ENCODE measurements at places on chromosomes 13 and 19.

- peak; percentile 31 for DNase-seq
These were observed at the start of gene WDR87 for GRCh38 chr19:37905946-37906868. Gene WDR87 (minus strand): TSS chr19:37906594. CDS start chr19:37898239, 8,355 bp downstream.

GRCh38 chr13:74758188-74758587 lies 624.0 kb upstream of the KLF12 start:
- DNase-seq = no peak

- peak; percentile 67 for DNase-seq
These were observed 90.5 kb downstream of the COL4A2 start for GRCh38 chr13:110397436-110398115.

- DNase-seq = peak; percentile 7
These were observed 17.4 kb upstream of the POMP start for GRCh38 chr13:28641600-28641926.

DNA sequence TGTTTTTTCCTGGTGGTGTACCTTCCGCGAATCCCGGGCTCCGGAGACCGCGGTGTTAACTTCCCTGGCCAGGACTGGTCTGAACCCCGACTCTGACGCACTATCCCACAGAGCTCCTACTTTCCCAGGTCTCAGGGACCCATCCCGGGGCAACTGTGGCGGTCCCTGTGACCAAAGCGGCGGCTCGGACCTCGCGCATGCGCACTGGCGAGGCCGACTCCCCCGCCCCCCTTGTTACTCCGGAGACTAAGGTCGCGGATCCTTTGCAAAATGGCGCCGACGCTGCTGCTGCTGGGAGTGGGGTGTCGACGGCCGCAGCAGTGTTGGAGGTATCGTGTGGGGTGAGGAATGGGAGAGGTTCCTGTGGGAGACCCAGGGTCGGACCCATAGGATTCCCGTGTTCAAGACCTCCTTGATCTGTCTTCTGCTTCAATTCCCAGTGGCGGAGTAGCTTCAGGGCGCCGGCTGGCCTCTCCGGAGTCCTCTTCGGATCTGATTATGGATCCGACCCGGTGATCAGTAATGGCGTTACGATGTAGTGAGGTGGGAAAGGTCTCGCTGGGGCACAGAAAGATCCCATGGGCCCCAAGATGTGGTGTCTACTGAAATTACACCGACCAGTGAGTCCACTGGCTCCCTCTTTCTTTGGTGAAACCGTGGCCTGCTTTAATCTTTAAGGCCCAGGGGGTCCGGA lies 66.6 kb upstream of the ZNF527 start:
- no peak for DNase-seq

DNA sequence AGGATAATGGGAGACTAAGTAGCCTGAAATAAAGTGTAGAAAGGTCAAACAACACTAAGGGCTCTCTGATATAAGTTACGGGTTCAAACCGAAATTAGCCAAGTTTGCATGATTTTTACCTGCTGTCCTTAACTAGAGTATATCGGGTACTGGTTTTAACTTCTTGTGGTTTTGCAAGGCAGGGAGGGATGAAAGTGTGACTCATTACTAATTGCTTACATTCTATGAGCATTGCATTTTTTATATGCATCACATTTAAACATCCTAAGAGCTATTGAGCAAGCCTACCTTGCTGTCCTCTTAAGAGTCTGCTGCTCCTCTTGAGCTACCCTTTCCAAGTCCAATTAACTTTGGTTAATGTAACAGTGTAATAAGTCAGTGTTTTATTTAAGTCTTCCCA lies 415.4 kb downstream of the SLITRK5 start:
- no peak for DNase-seq

- no peak for DNase-seq
These were observed 14.4 kb upstream of the ANKRD10 start for GRCh38 chr13:110929104-110929777.

DNA sequence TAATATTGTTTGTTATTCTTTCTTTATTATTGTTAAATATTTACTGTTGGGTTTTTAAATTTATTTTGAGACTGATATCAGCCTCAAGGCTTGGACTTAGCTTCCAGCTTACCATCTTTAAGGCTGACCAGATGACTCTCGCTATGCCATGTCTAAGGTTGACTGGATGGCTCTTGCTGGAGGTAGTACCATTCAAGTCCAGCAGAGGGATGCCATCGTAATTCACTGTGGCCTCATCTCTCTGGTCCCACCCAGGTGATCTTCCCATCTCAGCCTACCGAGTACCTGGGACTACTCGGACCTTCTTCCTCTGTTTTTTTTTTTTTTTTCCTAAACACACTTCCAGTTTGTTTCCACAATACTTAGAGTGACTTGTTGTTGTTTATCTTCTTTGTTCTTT lies 41.7 kb upstream of the ZNF91 start:
- no peak for DNase-seq

All from mammary epithelial cell (primary cell).